ENCODE measurements at places on chromosomes 7 and 10.

- DNase-seq, result no peak
Observed at GRCh38 chr7:117190104-117190503, 132.8 kb downstream of the WNT2 start.

GRCh38 chr10:55374917-55375316 is 573.9 kb upstream of the PCDH15 start:
- DNase-seq, result no peak

- DNase-seq, result no peak
Observed at GRCh38 chr7:151349507-151349853, 7.9 kb downstream of the NUB1 start.

DNA sequence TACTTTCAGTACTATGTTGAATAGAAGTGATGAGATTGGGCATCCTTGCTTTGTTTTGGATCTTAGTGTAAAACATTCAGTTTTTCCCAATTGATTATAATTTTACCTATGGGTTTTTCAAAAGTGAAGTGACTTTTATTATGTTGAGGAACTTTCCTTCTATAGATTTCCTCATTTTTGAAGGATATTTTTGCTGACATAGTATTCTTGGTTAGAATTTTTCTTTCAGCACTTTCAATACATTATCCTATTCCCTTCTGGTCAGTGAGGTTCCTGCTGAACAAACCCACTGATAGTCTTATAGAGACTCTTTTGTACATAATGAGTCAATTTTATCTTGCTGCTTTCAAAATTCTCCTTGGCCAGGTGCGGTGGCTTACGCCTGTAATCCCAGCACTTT is 297.2 kb downstream of the SUGCT start:
- no peak for DNase-seq

DNA sequence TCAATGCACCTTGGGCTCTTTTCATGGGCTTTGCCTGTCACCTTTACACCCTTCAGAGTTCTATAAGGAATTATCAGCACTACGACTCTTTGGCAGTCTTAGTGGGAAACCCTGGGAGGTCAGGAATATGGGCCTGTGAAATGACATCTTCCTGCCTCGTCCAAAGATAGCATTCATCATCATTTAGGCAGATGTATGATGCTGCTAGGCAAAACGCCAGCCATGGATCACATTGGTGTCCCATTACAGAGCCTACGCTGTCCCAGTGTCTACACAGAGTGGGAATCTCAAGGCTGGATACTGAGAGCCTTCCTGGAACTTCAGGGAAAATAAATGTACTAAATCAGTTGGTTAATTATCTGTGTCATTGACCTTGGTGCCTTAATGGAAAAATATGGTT is 259.4 kb upstream of the CELF2 start:
- DNase-seq, result no peak
